ENCODE measurements at places on chromosomes 5 and 9.

DNA sequence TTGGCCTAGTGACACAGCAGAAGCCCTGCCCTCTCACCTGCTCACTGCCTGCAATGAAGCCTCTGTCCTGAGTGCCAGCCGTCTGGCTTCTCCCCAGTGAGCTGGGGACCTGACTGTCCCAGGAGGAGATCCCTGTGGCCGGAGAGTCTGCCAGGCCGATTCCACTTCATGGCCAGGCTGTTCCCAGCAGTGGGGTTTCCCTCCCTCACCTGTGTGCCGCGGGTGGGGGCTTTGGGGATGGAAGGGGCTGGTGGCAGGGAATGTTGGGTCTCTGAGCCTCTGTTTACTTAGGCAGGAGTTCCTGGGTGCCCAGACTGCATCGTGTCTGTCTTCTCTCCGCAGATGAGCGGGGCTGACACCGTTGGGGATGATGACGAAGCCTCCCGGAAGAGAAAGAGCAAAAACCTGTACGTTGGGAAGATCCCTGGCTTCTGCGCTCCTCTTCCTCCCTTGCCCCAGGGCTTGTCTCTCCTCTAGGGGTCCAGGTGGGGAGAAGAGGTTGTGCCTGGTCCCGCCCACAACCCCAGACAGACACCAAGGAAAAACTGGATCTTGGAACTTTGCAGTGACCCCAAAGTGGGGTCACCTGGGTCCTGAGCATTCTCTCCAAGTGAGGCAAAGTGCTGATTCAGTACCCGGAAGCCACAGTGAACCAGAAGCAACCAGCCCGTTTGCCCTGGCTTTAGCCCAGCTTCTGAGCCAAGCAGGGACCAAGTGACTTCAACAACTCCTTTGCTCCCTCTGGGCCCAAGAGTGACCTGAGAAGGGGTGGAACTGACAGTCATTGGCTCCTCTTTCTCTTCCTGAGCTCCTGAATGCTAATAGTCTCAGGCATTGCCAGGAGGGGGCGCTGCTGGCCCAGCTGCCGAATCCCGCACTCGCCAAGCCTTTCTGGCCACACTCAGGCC, 127.7 kb downstream of the RGS3 start:
- DNase-seq = peak; percentile 84

DNA sequence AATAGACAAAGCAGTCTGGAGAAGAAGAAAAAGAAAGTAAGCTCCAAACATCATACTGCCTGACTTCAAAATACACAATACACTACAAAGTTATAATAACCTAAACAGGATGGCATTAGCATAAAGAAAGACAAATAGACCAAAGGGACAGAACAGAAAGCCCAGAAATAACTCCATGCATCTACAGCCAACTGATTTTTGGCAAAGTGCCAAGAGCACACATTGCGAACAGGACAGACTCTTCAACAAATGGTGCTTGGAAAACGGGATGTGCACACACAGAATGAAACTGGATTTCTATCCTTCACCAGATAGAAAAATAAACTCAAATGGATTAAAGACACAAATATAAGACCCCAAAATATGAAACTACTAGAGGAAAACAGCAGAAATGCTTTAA, 66.6 kb upstream of the SPATA31E1 start:
- no peak for DNase-seq

DNA sequence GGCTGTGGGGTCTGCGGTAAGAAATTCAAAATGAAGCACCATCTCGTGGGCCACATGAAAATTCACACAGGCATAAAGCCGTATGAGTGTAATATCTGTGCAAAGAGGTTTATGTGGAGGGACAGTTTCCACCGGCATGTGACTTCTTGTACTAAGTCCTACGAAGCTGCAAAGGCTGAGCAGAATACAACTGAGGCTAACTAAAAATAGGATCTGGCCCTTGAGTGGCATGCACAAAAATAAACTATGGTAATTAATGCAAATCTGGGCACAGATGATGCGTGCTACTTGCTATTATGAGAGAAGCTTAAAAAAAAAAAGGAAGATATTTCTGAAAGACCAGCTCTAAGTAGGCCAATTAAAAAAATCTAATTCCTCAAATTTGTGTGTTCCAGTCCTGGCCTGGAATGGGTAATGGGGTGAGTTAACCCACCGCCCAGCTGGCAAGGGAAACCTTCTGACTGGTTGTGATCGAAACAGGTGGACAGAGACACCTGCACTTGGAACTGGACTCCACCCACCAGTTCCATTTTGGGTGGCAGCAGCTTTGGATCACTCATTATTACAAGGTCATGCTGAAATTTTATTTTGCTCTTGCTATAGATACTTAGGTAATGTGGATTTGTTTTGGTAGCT, 26.6 kb upstream of the ZBTB34 start:
- no peak for DNase-seq

GRCh38 chr9:136222906-136223285, 18.0 kb upstream of the LHX3 start:
- DNase-seq = no peak

GRCh38 chr5:10218658-10219057, 31.0 kb downstream of the ATPSCKMT start:
- no peak for DNase-seq

DNA sequence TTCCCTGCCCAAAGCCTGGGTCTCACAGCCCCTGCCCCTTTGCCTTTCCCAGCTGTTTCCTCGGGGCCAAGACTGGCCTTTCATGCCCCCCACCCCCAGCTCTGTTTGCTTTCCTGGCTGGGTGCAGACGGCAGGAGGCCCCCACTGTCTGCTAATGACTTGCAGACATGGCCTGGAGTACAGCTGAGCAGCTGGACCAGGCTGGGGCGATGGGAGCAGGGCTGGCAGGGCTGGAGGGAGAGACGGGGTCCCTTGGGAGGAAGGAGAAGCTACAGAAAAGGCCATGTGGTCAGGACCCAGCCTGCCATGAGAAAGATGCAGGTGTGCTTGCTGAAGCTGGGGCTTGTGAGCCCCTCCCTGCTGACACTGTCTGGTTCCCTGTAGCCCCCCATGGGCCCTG, 28.3 kb upstream of the GFPT2 start:
- DNase-seq = no peak

DNA sequence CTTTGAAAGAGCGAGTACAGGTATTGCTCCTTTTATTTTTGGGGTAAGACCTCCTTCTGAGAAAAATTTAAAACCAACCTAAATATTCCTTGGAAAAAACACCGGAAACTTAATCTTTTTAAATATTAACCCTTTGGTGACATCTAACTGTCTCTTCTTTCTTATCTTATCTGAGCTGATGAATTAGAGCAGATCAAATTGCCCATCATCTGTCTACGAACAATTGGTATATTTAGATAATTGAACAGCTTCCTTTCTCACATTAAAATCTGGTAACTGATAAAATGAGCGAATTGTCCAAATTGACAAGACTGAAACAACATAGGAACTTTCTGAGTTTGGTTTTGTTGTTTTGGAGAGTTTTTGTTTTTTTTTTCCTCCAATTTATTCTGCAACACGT, 2.0 kb downstream of the ISL1 start:
- no peak for DNase-seq

DNA sequence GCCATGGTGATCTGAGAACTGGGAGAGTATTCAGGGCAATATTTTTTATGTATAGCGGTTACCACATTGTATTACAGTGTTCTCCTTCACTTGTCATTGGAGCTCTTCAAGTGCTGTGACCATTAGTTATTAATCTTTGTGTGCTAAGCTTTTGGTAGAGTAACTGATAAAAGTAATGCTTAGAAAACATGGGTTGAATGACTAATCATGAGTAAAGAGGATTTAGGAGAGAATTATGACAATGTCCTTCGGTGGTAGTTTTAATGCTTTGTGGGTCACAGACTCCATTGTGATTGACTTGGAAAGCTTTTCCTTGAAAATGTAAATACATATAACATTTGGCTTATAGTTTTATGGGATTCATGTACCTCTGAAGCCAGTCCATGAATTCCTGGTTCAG, 21.4 kb downstream of the TGFBR1 start:
- DNase-seq = no peak

DNA sequence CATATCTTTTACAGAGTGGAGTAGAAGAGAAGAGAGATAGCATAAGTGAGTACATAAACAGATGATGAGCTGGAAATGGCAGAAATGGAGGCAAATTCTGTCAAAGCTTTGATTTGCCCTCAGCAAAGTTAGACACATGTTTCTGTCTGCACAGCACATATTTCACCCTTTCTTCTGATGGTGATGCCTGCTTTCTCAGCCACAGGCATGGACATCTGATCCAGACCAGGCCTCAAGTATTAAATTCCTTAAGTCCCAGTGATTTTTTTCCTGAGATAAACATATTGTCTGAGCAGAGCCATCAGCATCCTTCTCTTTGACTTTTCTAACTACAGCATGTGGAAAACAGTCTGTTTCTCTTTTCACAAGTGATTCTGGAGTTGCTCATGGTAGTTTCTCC, 409.8 kb downstream of the MAN2A1 start:
- no peak for DNase-seq

GRCh38 chr9:121771418-121771817, 120.0 kb downstream of the DAB2IP start:
- DNase-seq = no peak

DNA sequence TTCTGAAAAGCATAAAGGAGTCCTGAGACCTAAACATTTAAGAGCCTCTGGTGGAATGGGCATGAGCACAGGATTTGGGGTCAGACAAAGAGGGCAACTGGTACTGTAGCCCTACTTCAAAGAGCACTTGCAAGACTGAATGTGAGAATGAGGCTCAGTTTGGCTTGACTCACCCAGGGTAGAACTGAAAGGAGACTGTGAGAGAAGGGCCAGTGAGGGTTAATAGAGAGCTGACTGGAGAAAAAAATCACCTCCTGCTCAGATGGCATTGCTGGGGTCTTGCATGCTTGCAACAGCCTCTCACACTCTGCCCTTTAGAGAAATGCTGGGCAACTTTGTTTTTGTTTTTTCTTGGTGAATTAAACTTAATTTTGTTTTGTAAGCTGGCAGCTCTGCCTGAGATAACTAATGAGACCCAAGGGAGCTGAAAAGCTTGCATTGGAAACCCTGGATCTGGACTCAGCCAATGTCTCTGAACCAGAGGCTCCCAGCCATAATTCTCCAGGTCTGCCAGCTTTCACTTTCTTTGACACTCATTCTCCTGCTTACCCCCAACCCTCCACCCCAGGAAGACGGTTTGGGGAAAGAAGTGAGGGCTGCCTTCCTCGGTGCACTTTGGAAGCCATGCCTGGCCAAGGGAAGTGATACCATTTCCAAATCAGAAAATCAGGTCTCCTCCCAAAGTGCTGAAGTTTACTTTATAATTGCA, 161.1 kb upstream of the PANK3 start:
- no peak for DNase-seq

GRCh38 chr9:18068900-18069299, 405.1 kb upstream of the ADAMTSL1 start:
- no peak for DNase-seq

- DNase-seq = no peak
These were observed 40.0 kb downstream of the PTGES start for GRCh38 chr9:129712634-129713401.

DNA sequence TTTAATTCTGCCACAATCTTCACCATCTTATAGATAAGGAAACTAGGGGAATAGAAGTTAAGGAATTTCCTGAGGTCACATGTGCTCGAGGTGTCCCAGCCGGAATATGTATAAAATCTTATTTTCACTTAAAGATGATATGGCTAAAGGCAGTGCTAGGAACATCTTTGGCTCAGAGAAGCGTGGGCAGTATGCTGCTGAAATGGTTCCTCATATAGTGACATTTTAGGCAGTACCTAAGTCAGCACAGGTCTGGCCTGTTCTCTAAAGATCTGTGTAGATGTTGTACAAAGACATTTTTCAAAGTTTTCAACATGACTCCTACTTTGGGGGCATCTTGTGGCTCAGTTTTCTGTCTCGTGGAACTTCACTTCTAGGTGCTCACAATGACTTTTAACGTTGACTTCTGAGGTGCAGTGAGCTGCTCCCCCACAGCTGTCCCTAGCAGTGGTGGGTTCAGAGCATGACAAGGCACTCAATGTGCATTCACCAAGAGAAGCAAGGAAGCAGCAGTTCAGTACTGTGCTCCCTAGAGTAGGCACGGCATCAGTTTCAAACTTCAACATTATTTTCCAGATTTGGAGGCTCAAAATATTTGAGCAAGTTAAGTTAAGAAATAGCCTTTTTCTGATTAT, 40.3 kb downstream of the TNFAIP8 start:
- DNase-seq = peak; percentile 28

Measured in activated T-cell treated with anti-CD3 and anti-CD28 coated beads, Interleukin-2, amount 50 U/mL, for 72 hours (primary cell).